MV-4-11 (cell line): ENCODE measurements at places on chromosomes 4 and X.

DNA sequence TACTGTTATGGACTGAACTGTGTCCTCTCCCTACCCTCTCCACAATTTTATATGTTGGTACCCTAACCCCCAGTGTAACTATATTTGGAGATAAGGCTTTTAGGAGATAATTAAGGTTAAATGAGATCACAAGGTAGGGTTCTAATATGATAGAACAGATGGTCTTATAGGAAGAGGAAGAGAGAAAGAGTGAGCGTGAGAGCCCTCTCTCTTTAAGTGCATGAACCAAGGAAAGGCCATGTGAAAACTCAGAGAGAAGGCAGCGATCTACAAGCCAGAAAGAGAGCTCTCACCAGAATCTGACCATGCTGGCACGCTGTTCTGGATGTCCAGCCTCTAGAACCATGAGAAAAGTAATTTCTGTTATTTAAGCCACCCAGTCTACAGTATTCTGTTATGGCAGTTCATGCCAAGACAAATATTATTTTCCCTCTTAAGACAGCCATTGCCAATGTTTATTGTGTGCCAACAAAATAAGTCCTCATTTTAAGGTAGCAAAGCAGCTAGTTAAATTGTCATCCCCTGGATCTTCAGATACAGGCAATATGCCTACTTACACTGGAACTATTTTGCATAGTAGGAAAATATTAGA is 336.2 kb downstream of the MID1IP1 start:
- DNase-seq, result no peak

- no peak for DNase-seq
These were observed 236.3 kb upstream of the GYPA start for GRCh38 chr4:144376866-144377265.

DNA sequence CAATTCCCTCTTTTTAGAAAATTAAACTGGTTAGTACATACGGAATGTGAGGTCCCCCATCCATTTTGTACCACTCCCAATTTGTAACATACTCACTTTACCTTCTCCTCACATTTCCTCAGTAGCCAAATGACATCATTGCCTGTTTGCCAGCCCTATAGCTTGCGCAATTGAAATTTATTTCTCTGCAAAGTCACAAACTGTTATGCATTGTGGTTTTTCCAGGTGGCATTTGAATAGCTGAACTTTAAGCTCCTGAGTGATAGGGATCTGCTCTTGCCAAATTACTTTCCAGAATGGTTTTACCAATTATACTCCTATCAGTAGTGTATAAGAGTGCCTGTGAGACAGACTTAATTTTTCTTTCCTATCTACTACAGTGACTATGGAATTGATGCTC is 7.7 kb downstream of the COL4A5 start:
- no peak for DNase-seq

DNA sequence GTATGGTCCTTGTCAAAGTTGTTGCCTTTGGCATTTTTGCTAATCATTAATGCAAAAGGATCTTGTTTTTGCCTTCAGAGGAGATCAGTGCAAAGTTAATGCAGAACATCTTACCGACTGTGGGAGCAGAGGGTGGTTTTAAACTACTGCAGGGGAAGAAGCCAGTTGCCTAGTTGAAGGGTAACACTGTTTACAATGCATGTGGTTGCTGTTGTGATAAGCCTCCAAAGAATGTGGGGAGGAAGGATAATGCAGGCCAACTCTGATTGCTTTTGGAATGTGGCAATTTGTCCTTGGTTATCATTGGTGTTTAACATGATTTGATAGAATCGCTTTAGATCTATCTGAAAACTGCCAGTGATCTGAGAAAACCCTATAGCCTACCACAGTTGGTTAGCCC is 204.3 kb upstream of the TLL1 start:
- no peak for DNase-seq

GRCh38 chr4:133638751-133639150 is 489.7 kb downstream of the PCDH10 start:
- DNase-seq, result no peak

GRCh38 chrX:106874075-106874474 is 29.1 kb downstream of the RIPPLY1 start:
- no peak for DNase-seq

- DNase-seq, result no peak
These were observed 53.9 kb downstream of the CPZ start for GRCh38 chr4:8646296-8647093.

- DNase-seq, result no peak
These were observed 77.5 kb downstream of the RLIM start for GRCh38 chrX:74536832-74537371.
